ENCODE measurements at places on chromosomes 2 and 18. TPM values are rescaled to one million over a fixed set of nuclear protein-coding genes. Genes with fewer than 3 reads are reported as not detected.

GRCh38 chr2:161982548-161983330 lies 91.3 kb downstream of the DPP4 start:
- no peak overlapping the region for H3K4me3 ChIP-seq
- no peaks in the 10 kb centered on the region for H3K36me3 ChIP-seq
- H3K4me1 ChIP-seq: no peaks in the 10 kb centered on the region
- H3K27me3 ChIP-seq: no peaks in the 10 kb centered on the region
- no peak overlapping the region for H3K27ac ChIP-seq

- no peaks in the 10 kb centered on the region for H3K4me1 ChIP-seq
- H3K27me3 ChIP-seq: no peaks in the 10 kb centered on the region
- H3K4me3 ChIP-seq: no peak overlapping the region
- no peak overlapping the region for H3K27ac ChIP-seq
Measured at GRCh38 chr2:134235510-134236144, 18.2 kb upstream of the MGAT5 start.

DNA sequence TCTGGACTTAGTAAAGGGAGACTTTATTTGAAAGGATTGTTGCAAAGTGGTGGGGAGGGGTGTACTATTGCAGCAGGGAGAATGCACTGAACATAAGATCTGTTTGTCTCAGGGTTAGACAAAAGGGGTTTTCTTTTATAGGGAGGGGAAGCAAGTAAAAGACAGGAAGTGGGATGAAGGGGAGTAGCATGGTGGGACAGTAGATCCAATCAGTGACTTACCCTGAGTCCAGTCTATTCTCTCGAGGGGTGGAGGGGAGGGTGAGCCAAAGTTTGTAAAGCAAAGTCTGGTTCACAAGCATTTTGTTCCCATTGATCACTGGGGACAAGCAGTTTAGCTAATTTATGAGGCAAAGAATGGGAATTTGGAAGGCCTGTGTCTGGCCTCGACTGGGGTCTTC lies 35.0 kb upstream of the CYP27C1 start:
- H3K4me1 ChIP-seq: no peaks in the 10 kb centered on the region
- no peak overlapping the region for H3K27ac ChIP-seq
- DNase-seq: no peak
- peaks cover 6% of the 10 kb centered on the region for H3K36me3 ChIP-seq
- no peaks in the 10 kb centered on the region for H3K27me3 ChIP-seq
- no peak overlapping the region for H3K4me3 ChIP-seq

DNA sequence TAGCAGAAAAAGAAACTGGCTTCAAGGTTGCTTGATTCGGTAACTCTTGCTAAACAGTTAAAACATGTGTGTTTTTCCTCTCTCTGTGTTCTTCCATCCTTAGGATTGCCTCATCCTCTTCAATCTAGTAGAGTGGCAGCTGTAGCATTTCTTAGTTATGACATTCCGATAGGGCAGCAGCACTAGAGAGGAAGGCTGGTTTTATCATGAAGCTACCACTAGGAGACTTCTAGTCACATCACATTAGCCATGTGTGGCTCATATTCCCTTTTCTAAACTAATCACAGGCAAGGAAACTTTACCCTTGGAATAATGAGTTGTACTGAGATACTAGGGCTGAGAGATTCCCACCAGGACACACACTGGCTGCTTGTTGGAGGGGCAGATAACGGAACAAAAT lies 187.6 kb downstream of the DOK6 start:
- DNase-seq: no peak
- no peak overlapping the region for H3K4me3 ChIP-seq
- H3K27ac ChIP-seq: no peak overlapping the region
- H3K27me3 ChIP-seq: no peaks in the 10 kb centered on the region
- no peaks in the 10 kb centered on the region for H3K4me1 ChIP-seq
- H3K36me3 ChIP-seq: no peaks in the 10 kb centered on the region

GRCh38 chr2:153487448-153487847 lies 8.9 kb upstream of the RPRM start:
- H3K27me3 ChIP-seq: no peaks in the 10 kb centered on the region
- no peak for DNase-seq
- H3K36me3 ChIP-seq: no peaks in the 10 kb centered on the region
- H3K4me3 ChIP-seq: no peak overlapping the region

DNA sequence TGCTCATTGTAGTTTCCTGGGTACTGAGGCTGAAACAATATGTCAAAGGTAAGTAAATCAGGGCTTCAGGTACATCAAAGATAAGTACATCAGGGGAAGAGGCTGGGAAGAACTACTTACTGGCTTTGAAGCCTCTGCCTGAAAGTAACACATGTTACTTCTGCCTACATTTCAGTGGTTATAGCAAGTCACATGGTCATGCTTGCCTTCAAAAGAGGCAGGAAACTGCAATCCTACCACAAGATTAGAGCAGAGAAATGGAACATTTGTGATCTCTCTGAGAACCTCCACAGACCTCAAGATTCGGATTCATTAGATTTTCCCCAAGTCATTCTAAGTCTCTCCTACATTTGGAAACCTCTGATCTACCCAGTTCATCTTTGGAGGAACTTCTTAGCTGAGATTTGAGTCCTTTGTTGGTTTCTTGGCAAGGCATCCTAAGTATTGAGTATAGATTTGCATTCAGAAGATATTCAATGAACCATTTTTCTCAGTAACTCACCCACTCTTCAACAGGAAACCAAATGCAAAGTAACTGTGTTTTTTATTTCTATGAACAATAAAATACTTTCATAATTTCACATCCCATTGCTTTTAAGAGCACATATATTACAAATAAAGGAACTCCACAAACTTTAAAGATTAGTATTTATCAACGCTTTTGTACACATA lies 48.5 kb upstream of the CCDC195 start:
- no peaks in the 10 kb centered on the region for H3K36me3 ChIP-seq
- no peaks in the 10 kb centered on the region for H3K27me3 ChIP-seq
- no peaks in the 10 kb centered on the region for H3K4me1 ChIP-seq
- no peak overlapping the region for H3K27ac ChIP-seq
- H3K4me3 ChIP-seq: no peak overlapping the region

GRCh38 chr18:53799134-53799533 lies 425.3 kb downstream of the MBD2 start:
- no peak overlapping the region for H3K4me3 ChIP-seq
- no peak for DNase-seq
- H3K36me3 ChIP-seq: no peaks in the 10 kb centered on the region
- H3K27ac ChIP-seq: no peak overlapping the region
- no peaks in the 10 kb centered on the region for H3K4me1 ChIP-seq

DNA sequence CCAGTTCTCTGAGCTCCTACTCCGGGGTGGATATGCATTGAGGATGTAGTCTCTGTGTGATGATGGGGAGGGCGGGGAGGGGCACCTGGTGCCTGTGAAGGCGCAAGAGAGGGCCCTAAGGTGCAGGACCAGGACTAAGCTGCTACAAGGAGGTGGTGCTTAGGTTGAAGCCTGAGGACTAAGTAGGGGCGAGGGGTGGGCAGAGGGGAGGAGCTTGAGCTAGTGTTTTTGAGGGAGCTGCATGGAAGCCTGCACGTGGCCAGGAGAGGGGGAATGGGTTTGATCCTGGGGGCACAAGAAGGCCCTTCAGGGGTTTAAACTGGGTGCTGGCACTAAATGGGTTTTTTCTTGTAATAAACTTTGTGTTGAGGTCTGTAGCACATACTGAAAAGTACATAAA lies 105.0 kb downstream of the UGGT1 start:
- no peaks in the 10 kb centered on the region for H3K27me3 ChIP-seq
- no peak overlapping the region for H3K27ac ChIP-seq
- DNase-seq: no peak

DNA sequence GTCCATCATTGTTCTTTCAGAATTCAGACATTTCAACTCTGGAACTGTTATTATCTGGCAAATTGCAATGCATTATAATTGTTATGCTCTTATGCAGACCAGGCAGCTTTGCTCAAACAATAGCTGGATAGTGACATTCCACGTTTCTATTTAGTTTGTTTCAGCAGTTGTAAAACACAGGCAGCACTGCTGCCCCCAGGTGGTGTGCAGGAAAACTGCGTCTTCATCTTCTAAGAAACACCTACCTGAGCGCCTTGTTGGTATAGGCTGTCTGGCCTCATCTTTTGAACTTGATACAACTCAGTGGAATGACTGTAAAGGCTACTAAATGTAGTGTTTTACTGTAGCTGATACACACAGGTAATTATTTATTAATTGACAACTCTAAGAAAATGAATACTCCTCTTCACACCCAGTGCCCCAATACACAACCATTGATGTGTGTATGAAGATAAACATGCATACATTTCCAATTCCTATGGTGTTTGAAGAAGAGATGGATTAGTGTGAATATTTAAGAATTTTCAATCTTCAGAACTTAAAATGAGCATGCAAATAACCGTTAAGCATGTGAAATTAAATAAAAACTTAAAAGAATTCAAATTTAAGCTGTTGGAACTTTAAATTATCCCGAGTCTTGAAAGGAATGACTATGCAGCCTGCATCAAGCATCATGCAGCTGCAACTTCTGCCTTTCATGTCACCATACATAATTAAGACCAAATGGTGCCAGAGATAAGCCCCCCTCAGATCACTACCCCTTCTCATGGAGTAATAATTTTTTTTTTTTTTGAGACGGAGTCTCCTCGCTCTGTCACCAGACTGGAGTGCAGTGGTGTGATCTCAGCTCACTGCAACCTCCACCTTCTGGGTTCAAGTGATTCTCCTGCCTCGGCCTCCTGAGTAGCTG lies 85.6 kb downstream of the CD8B2 start:
- H3K27me3 ChIP-seq: no peaks in the 10 kb centered on the region
- H3K27ac ChIP-seq: no peak overlapping the region

DNA sequence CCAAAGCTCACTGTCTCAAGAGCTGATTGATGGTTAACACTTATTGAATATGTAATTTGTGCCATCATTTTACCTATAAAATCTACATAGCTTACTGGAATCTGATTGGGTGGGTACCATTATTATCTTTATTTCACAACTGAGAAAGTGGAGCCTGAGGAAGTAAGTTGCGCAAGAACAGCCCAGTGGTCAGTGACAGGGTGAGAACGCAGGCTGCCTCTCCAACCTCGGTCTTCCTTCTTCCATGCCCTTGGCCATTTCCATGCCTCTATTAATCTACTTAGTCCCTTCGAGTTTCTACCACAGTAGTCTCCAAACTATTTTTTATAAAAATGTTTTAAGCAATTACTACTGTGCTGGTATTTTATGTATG lies 390.9 kb upstream of the VWC2L start:
- H3K27ac ChIP-seq: no peak overlapping the region
- H3K27me3 ChIP-seq: no peaks in the 10 kb centered on the region
- H3K4me3 ChIP-seq: no peak overlapping the region
- DNase-seq: no peak

GRCh38 chr18:62999392-62999791 lies 284.1 kb downstream of the PHLPP1 start:
- DNase-seq: no peak
- H3K36me3 ChIP-seq: no peaks in the 10 kb centered on the region
- H3K27me3 ChIP-seq: no peaks in the 10 kb centered on the region
- no peak overlapping the region for H3K27ac ChIP-seq

DNA sequence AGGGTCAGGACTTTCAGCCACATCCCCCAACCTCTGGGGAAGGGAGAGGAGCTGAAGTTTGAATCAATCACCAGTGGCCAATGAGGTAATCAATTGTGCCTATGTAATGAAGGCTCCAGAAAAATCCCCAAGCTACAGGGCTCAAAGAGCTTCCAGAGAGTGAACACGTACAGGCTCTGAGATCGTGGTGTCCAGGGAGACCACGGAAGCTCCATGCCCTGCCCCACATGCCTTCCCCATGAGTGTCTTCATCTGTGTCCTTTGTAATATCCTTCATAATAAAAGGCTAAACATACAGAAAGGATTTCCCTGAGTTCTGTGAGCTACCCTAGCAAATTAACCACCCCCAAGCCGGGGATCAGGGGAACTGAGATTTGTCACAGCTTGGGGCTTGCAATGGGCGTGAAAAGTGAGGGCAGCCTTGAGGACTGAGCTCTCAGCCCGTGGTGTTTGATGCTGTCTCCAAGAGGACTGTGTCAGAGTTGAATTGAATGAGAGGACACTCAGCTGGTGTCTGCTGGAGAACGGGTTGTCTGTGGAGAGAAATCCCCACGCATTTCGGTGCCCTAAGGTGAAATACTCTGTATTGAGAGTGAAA lies 25.5 kb upstream of the TUBB6 start:
- no peaks in the 10 kb centered on the region for H3K4me1 ChIP-seq
- no peak for DNase-seq
- no peaks in the 10 kb centered on the region for H3K36me3 ChIP-seq
- H3K27ac ChIP-seq: no peak overlapping the region

DNA sequence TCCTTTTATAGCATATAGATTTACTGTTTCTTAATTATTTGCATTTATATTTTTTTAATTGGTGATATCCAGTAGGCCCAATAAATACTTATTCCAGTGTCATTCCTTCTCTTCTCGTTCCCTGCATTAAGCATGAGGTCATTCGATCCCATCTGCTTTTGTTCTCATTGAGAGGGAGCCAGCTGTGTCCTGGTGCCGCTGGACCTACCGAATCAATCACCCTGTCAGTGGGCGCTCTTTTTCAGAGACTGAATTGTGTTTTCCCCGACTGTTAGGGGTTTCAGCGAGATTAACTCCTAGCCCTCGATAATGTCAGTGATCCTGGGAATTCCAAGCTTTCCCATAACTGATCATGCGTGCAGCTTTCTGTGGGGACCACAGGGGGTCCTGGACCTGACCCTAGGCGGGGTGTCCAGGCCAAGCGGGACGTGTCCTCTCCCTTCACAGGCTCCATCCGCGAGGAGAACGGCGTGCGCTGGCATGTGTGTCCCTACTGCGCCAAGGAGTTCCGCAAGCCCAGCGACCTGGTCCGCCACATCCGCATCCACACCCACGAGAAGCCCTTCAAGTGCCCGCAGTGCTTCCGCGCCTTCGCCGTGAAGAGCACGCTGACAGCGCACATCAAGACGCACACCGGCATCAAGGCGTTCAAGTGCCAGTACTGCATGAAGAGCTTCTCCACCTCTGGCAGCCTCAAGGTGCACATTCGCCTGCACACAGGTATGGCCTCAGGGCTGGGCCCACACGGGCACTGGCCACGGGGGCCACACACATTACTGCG lies 72.4 kb downstream of the ZNF236 start:
- DNase-seq: no peak
- no peaks in the 10 kb centered on the region for H3K27me3 ChIP-seq
- no peak overlapping the region for H3K4me3 ChIP-seq
- H3K27ac ChIP-seq: no peak overlapping the region

DNA sequence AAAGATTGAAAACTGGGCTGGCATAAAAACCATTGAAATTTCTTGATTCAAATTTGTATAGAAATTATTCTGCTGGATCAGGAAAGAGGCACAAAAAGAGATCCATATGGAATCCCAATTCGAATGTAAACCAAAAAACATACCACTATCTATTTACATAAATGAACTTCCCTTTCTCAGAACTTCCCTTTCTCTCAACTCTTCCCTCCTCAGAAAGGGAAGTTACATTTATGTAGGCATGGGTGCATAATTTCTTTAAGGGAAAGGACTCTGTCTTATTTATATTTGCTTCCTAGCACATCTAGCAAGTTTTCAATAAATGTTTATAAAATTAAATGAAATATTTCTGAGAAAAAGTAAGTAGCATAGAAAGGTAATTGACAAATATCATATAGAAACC lies 398.1 kb upstream of the ATP5MC3 start:
- no peak overlapping the region for H3K4me3 ChIP-seq
- H3K27me3 ChIP-seq: no peaks in the 10 kb centered on the region
- DNase-seq: no peak

SERPINB13 gene
- not detected for total RNA-seq

REG3G gene
- total RNA-seq: not detected

NOL4 gene
- total RNA-seq: 1.7 TPM

CELF4 gene
- total RNA-seq: 8.5 TPM

PAX8 gene
- 1.0 TPM for total RNA-seq

SIGLEC15 gene
- total RNA-seq: 0.91 TPM

NCKAP5 gene
- 2.0 TPM for total RNA-seq

TMEFF2 gene
- 3.2 TPM for total RNA-seq

NETO1 gene
- total RNA-seq: not detected

RPS27A gene
- total RNA-seq: 1,633 TPM

RAB6C gene
- total RNA-seq: 2.4 TPM

ASB18 gene
- total RNA-seq: not detected

DYNAP gene
- total RNA-seq: not detected

PDE1A gene
- 4.1 TPM for total RNA-seq

UGT1A4 gene
- total RNA-seq: not detected
